CD4-positive, alpha-beta memory T cell (primary cell): ENCODE measurements at places on chromosomes 6 and 20. TPM values are rescaled to one million over a fixed set of nuclear protein-coding genes. Genes with fewer than 3 reads are reported as not detected.

Gene PABPC1L
- 50.0 TPM for total RNA-seq

Gene TCF21
- total RNA-seq = not detected

Gene COL9A3
- not detected for total RNA-seq

Gene TPBG
- total RNA-seq = 0.79 TPM

Gene ZNF451
- total RNA-seq = 83.0 TPM

- H3K27me3 ChIP-seq = no peaks in the 10 kb centered on the region
- H3K4me3 ChIP-seq = no peak overlapping the region
- no peaks in the 10 kb centered on the region for H3K36me3 ChIP-seq
- H3K4me1 ChIP-seq = peaks cover 13% of the 10 kb centered on the region
- no peak for DNase-seq
Observed at GRCh38 chr6:32271429-32271828, 47.6 kb upstream of the NOTCH4 start.

- no peaks in the 10 kb centered on the region for H3K36me3 ChIP-seq
- no peak overlapping the region for H3K27ac ChIP-seq
- no peaks in the 10 kb centered on the region for H3K27me3 ChIP-seq
- H3K4me1 ChIP-seq = no peaks in the 10 kb centered on the region
- no peak overlapping the region for H3K4me3 ChIP-seq
- DNase-seq = no peak
Observed at GRCh38 chr20:1045860-1046418, 43.8 kb upstream of the RSPO4 start.

- no peak overlapping the region for H3K4me3 ChIP-seq
- no peak for DNase-seq
- H3K36me3 ChIP-seq = no peaks in the 10 kb centered on the region
- H3K4me1 ChIP-seq = no peaks in the 10 kb centered on the region
Observed at GRCh38 chr20:15439551-15439950, 1102.1 kb upstream of the FLRT3 start.

GRCh38 chr6:83948851-83949250 is 84.7 kb upstream of the MRAP2 start:
- no peak overlapping the region for H3K4me3 ChIP-seq
- DNase-seq = no peak
- no peaks in the 10 kb centered on the region for H3K4me1 ChIP-seq
- no peak overlapping the region for H3K27ac ChIP-seq

GRCh38 chr20:61299618-61300017 is 47.6 kb downstream of the CDH4 start:
- H3K36me3 ChIP-seq = no peaks in the 10 kb centered on the region
- H3K4me1 ChIP-seq = no peaks in the 10 kb centered on the region
- H3K27ac ChIP-seq = no peak overlapping the region
